ENCODE measurements at places on chromosomes 6 and 20.

- no peak for DNase-seq
Observed at GRCh38 chr6:113416170-113416569, 441.0 kb upstream of the MARCKS start.

DNA sequence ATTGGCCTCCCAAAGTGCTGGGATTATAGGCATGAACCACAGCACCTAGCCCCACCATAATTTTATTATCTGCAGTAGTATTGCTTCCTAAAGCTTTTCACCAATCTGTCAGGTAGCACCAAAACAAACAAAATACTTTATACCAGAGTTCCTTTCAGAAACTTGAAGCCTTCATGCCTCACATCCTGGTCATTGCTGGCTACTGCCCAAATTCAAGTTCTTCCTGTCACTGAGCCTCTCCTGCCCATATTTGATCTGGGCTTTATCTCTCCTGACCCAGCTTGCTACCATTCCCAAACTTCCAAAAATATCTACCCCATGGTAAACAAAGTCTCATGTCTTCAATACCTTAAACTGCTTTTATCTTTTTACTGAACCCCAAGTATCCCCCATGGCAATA lies 34.9 kb upstream of the DST start:
- DNase-seq = no peak

DNA sequence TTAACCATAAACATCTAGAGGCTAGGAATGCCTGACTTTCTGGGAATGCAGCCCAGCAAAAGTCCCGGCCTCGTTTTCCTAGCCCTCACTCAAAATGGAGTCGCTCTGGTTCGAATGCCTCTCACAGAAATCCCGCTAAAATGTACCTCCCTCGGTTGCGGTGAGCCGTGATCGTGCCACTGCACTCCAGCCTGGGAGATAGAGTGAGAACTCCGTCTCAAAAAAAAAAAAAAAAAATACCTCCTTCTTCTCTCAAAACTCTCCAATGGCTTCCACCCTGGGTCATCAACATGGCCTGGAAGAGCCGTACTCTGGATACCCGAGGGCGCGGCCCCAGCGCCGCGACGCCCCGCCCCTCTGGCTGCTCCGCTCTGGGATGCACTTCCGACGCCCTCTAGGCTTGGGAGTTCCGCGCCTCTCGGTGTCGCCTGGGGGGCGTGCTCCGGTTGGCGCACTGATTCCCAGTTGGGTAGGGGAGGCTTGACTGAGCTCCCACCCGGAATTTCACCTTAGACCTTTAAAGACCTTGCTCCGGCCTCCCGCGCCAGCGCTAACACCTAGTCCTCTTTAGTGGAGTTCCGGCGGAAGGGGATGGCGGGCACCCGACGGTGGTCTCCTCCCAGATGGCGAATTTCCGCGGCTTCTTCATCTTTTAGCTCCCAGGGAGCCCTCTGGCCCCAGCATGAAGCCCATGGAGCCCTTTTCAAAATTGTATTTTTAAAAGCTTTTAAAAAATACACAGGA lies 12.3 kb downstream of the HMGN4 start:
- DNase-seq = peak; percentile 81

DNA sequence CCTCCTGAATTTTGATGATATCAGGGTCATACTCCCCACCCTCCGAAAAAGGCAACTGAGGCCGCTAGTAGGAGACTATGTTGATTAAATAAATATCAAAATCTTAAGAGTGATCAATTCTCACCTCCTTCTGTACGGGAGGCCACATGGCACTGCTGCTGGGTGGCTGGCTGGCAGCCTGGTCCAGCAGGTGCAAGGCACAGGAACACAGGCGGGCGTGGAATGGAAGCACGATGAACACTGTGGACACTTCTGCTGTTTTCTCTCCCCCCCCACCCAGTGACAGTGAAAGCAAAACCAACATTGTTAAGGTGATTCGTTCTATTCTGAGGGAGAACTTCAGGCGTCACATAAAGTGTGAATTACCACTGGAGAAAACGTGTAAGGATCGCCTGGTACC lies 9.7 kb upstream of the CLDN20 start:
- DNase-seq = no peak
